ENCODE measurements at places on chromosomes 4 and X.

- no peak for DNase-seq
Measured at GRCh38 chr4:41507291-41507947, 30.5 kb upstream of the LIMCH1 start.

- peak; percentile 40 for DNase-seq
Measured at GRCh38 chr4:72312032-72312650, 256.9 kb downstream of the ADAMTS3 start.

- no peak for DNase-seq
Measured at GRCh38 chr4:74367656-74368290, 2.8 kb downstream of the EREG start.

GRCh38 chr4:37995981-37996775 lies 36.0 kb downstream of the PTTG2 start:
- DNase-seq = no peak

DNA sequence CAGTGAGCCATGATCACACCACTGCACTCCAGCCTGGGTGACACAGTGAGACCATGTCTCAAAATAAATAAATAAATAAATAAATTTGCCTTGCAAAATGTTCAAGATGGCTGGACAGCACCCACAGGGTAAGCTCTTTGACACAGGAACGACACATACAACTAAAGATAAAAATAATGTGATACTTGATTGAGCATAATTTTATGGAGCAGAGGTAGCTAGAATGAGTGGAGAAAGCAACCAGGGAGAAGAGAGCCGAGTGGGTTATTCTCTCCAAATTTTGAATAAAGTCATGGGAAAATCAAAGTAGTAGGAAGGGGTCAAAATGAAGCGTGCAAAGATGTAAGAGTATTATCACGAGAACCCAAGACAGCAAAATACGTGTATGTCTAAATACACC lies 121.5 kb downstream of the IRF2 start:
- no peak for DNase-seq
